ENCODE measurements at places on chromosomes 4 and X.

DNA sequence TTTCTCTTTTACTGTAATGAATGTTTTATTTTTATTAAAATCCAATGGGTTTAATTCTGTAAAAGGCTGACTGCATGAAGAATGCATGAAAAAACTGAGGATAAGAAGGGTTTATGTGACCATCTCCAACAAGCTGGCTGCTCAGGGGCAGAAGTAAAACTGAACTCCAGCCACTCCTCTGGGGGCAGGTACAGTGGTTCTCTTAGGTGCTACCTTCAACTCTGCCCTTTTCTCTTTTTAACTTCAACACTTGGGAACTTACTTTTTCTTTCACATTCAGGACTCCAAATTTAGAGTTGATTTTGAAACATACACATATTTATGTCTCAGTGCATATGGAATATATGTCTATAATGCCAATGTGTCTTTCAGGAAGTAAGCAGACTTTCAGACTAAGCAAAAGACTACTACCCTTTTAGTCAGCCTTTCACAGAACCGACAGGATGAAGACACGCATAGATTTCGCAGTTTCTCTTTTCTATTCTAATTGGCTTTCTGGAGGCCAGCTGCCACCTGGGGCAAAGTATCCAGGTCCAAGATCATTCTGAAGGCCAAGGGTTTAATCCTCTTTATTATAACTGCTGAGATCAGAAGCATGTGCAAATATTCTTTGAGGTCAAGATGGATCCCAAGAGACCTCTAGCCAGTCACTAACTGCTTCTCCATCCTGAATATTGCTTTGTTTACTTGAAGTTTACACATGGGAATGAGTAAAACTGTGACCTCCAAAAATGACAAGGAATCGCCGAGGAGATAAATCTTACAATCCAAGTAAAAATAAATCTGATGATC lies 30.7 kb downstream of the HS3ST1 start:
- no peak for DNase-seq

- no peak for DNase-seq
Measured at GRCh38 chrX:10011261-10011931, 44.2 kb downstream of the CLDN34 start.

DNA sequence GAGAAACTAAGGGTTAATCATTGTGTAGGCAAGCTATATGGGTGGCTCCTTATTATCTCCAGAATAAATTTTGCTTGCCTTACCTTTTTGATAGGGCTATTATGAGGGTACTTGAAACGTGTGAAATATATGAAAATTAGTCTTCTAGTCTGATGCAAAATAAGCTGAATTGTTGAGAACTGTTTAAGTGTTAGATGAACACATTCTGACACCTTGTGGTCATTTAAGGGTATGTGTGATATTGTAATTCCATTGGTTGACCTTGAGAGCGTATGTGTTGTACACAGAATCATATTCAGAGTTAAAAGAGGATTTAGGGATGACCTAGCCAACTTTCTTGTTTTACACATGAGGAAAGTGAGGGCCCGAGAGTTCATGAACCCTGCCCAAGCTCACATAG lies 44.6 kb upstream of the LINC00632 start:
- no peak for DNase-seq

DNA sequence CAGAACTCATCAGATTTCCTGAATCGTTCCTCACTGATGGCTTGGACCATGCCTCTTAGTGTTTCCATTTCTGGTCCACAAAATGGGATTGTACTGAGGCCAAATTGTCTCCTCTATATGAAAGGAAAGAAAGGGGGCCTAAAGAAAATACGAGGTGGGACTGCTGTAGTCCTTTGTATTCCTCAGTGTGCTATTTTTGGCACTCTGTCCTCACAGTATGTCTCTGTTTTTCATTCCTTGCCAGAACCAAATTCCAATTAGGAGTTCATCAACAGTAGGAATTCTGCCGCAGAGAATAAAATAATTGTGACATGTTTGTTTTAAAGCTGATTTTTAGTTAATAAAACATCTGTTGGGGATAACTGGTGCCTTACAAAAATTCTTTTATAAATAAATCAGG lies 515.7 kb downstream of the SMARCA1 start:
- no peak for DNase-seq

GRCh38 chr4:62285026-62285425 lies 1084.9 kb downstream of the ADGRL3 start:
- no peak for DNase-seq

GRCh38 chr4:55866290-55866907 lies 13.0 kb downstream of the EXOC1 start:
- DNase-seq, result no peak

DNA sequence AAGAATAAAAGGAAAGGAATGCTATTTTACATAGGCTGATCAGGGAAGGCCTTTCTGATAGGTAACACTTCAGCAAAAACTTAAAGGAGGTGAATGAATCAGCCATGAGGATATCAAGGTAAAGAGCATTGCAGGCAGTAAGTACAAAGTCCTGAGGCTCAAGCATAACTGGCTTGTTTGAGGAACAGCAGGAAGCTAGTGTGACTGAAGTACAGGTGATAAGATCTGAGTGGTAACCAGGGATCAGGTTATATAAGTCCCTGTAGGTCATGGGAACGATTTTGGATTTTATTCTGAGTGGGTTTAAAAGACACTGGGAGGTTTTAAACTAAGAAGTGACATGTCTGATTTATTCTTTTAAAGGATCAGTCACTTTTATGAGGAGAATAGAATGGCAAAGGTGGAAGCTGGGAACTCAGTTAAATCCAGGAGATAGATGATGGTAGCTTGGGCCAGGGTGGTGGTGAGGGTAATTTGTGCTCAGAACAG lies 47.1 kb upstream of the THOC2 start:
- no peak for DNase-seq

- DNase-seq, result no peak
Measured at GRCh38 chr4:39543034-39543433, 15.8 kb upstream of the UGDH start.

DNA sequence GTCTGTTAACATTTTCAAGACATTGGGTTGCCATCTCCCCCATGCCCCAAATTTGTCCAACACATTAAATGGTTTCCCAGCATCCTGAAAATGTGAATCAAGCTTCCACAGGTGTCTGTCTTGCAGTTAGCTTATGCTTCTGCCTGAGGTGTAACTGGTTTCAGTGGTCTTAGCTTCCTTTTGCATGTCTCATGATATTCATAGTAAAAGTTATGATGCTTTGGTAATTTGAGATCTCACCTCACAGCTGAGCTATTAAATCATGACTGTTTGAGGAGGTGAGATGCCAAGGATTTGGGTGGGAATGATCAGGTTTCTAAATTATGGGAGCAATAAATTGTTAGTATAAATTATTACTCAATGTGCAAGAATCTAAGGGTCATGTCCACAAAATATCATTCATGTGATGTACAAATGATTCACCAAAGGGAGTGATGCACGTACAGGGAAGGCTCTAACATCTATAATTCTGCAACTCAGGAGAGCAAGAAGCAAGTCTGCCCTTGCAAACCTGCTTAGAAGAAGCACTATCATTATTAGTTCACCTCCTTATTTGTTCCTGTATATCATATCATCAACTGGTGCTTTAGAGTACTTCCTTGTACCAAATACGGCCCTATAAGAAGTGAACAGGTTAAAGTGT lies 17.1 kb upstream of the RAI2 start:
- no peak for DNase-seq

- DNase-seq, result no peak
Measured at GRCh38 chr4:167000141-167000852, 234.0 kb downstream of the SPOCK3 start.

GRCh38 chr4:94032754-94033153 lies 174.9 kb upstream of the SMARCAD1 start:
- DNase-seq, result no peak

All from stimulated activated CD8-positive, alpha-beta memory T cell treated with anti-CD3 and anti-CD28 coated beads, Interleukin-7, amount 100 ng/mL, for 1 hour (primary cell).